ENCODE measurements at places on chromosomes 5 and 9. TPM values are rescaled to one million over a fixed set of nuclear protein-coding genes. Genes with fewer than 3 reads are reported as not detected.

DNA sequence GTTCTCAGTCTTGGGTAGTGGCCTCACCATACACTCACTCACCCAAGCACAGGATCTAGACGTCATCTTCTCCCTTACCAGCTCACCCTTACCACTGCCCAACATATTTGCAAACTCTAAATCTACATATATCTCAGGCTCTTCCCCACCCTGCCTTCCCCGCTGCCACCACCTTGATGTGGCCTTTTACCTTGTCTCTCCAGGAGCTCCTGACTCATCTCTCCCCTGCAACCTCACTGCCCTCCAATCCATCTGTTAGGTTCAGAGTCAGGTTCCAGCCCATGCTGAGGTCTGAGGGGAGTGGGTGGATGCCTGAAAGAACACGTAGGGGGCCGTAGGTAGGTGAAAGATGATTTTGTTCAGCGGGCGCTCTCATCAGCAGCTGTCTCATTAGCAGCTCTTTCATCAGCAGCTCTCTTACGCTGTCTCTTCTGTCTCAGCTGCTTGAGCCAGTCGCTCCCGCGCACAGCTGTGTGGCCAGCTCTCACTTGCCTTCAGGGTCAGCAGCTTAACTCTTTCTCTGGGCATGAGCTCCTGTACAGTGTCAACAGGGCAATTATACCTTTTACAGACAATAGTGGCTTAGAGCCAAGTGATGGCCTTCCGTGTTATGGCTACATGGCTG is 23.1 kb upstream of the CKMT2 start:
- no peak for DNase-seq

- peak; percentile 29 for DNase-seq
Measured at GRCh38 chr5:72377910-72378638, 57.9 kb downstream of the PTCD2 start.

GRCh38 chr5:119902593-119902992 is 273.2 kb downstream of the FAM170A start:
- DNase-seq = no peak

DNA sequence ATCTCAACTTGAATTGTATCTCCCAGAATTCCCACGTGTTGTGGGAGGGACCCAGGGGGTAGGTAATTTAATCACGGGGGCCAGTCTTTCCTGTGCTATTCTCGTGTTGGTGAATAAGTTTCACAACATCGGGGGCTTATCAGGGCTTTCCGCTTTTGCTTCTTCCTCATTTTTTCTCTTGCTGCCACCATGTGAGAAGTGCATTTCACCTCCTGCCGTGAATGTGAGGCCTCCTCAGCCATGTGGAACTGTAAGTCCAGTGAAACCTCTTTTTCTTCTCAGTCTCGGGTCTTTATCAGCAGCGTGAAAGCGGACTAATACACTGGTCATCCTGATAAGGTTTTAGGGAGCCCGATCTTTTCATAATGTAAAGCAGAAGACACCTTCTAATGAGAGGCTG is 687.0 kb upstream of the FTMT start:
- DNase-seq = no peak

- no peak for DNase-seq
Measured at GRCh38 chr5:40999966-41000365, 71.2 kb downstream of the MROH2B start.

The ELAVL2 gene
- total RNA-seq = 1.1 TPM

DNA sequence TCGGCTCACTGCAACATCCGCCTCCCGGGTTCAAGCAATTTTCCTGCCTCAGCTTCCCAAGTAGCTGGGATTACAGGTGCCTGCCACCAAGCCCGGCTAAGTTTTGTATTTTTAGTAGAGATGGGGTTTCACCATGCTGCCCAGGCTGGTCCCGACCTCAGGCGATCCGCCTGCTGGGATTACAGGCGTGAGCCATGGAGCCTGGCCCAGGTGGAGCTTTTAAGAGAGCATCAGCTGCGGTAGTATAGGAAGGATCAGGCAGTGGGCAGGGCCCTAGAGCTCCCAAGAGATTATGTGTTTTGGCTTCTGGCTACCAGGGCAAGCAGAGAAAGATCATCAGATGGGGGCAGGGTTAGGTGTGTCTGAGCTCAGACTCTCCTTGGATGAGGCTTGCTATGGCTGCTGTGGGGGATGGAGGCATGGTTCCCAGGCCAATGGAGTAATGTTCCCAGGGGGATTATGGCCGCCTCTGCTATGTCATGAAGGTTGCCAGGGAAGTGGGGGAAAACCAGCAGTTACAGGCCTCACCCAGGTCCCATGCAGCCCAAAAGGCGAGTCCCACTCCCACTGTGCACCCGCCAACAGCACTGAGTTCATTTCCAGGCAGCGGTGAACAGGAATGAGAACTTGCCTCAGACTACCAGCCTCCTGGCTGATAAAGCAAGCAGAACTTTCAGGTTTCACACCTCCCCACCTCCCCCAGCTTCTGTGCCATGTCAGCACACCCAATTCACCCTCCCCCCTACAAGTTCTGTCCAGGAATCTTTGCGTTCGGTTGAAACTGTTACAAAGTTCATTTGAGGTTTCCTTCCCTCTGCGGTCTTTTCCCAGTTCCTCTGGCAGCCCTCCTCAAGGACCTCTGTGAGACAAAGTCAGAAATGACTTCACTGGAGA is 507.6 kb downstream of the SPATA31D1 start:
- no peak for DNase-seq

DNA sequence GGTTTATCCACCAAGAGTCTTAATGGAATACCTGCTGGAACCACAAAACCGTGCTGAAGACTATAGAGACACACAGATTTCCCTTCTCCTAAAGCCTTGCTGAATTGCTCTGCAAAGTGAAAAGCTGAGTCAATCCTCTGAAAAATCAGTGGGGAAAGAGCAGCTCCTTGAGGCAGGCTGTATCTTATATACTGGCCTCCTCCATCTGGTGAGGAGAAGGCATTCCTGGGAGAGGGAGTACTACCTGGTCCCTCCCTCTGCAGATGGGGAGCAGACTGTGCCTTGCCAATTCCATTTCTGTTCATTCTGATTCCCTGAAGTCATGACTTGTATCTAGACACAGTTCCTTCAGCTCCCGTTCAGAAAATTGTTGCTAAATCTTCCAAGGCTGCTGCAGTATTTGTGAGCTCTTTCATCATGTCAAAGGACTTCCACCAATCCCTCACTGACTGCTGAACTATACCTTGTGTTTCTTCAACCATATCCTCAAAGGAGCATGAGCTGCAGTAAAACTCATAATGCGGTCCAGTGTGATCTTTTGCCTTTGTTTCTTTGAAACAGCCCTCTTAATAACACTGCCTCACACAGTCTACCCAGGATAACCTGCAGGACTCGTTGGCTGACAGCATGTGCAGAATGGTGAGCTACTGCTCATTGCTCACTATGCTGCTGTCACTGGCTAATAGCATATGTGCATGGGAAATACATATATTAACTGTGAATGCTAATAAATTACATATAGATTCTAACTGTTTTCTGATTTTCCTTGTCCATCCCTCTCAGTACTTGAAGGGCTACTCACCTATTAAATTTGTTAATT is 84.5 kb downstream of the FOXD1 start:
- DNase-seq = no peak

DNA sequence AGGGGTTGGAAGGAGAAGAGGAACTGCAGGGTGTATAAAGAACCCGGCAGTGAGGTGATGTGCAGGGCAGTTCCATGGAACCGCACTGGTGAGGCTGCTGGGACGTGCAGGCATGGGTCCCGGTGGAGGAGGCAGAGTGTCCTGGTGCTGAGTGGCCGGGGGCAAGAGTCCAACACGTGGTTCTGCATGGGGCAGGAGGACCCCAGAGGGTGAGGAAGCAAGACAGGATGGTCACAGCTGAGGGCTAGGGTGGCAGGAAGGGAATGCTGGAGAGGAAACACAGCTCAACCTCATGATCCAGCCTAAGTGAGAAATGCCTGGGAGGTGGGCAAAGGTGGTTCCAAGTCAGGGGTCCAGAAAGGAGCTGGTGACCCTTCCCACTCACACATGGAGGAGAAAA is 87.2 kb downstream of the S1PR3 start:
- DNase-seq = no peak

The C9orf40 gene
- total RNA-seq = 8.6 TPM

- DNase-seq = peak; percentile 28
Measured at GRCh38 chr9:71929223-71929622, 17.8 kb downstream of the C9orf85 start.

DNA sequence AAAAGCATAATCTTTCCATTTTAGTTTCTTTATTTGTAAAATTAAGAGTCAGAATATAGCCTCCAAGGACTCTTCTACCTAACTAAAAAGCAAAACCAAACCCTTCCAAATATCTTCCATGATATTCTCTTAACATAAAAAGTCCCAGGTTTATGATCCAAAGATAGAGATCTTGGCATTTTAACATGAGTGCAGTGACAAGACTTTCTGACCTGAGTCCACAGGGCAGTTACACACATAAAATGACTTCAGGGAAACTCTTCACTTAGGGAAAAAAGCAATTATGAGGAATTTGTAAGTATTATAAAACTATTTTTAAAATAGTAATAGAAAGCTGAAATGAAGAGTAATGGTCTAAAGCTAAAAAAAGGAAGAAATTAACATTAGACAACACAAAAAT is 772.6 kb upstream of the DMAC1 start:
- no peak for DNase-seq

- DNase-seq = peak; percentile 54
Measured at GRCh38 chr9:33737811-33738606, 57.4 kb upstream of the PRSS3 start.

DNA sequence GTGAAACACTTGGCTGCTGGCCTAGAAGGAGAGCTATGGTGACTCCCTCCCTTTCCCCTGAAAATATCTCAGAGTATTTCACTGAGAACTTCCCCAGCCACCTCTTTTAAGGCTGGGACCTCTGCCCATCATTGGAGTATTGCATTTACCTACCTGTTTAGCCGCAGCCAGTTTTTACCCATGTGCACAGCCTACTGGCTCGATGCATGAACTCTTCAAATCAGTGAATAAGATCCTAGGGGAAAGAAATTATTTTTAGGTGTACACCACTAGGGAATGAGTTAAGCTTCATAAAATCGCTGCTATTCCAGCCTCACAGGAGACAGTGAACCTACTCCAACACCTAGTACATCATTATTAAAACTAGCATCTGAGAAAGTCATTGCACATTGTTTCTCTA is 16.8 kb upstream of the FAM174A start:
- no peak for DNase-seq

DNA sequence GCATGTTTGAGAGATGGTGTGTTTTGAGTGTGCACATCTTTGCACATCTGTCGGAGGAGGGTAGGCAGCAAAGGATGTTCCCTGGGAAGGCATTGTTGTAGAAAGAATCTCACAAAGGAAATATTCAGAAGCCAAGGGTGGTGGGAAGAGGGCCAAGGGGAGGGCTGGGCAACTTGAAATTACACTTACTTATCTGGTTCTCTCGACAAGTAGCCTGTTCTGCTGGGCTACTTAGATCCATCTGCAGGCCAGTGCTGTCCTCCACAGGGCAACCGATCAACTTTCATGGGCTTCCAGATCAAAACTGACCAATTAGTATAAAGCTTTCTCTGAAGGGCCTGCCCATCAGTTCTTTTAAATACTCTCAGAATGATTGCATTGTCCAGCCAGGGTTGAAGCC is 495.2 kb downstream of the GADD45G start:
- no peak for DNase-seq

GRCh38 chr5:95237324-95237723 is 47.6 kb downstream of the MCTP1 start:
- DNase-seq = no peak

The TAF9 gene
- 136 TPM for total RNA-seq

DNA sequence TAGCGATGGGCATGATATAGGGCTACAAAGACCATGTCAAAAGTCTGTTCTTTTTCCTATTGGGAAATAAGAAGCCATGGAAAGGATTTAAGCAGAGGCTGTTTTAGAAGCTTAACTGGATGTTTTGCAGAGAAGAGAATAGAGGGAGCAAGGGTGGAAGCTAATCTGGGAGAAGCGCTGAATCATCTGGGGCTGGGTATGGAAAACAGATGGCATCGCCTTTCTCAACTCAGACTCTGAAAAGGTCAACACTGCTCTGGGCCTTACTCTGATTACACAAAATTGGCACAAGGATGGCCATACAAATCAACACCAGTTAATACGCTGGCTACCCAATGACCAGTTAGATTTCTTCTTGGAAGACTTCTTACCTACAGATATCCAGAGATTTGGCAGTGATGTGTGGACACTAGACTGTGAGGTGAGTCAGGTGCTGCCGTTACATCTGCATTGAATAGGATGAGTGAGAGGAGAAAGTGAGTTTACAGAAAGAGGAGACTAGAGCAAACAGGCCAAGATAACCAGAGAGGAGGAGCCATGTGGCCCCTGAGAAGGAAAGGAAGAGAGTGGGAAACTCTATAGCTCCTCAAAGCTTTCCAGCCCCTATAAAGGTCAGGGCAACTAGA is 6.2 kb upstream of the TCERG1 start:
- peak; percentile 39 for DNase-seq

- DNase-seq = no peak
Measured at GRCh38 chr5:67202828-67203227, 6.2 kb upstream of the CD180 start.

GRCh38 chr9:23774266-23774665 is 51.8 kb downstream of the ELAVL2 start:
- DNase-seq = peak; percentile 13

The ADAMTS12 gene
- 31.7 TPM for total RNA-seq

- DNase-seq = peak; percentile 97
Measured at GRCh38 chr5:67206929-67207328, 10.3 kb upstream of the CD180 start.

GRCh38 chr5:176540476-176540899 is 3.3 kb upstream of the RNF44 start:
- DNase-seq = no peak

DNA sequence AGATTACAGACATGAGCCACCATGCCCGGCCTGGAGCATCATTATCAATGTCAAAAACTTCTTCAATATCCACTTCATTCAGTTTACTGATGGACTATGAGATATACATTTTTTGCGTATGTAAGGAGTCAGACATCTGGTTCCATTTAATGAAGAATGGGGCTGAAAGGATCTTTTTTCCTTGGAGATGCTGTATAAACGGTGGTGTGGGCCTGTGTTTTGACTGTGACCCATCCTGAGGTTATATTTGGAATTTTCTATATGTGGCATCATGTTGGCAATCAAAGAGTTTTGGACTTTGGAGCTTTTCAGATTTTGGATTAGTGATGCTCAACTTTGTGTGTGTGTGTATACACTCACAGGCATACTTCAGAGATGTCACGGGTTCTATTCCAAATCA is 85.7 kb upstream of the FBXL17 start:
- no peak for DNase-seq

The TEX53 gene
- total RNA-seq = not detected

- DNase-seq = peak; percentile 85
Measured at GRCh38 chr9:98410185-98410697, 154.8 kb upstream of the TBC1D2 start.

The TAF11L12 gene
- total RNA-seq = not detected

GRCh38 chr5:152736906-152737305 is 331.8 kb upstream of the NMUR2 start:
- no peak for DNase-seq

GRCh38 chr5:76180814-76181805 is 97.9 kb downstream of the SV2C start:
- DNase-seq = no peak

The FAM221B gene
- not detected for total RNA-seq

- no peak for DNase-seq
Measured at GRCh38 chr5:179769271-179769670, 24.5 kb upstream of the LTC4S start.

- peak; percentile 72 for DNase-seq
Measured at GRCh38 chr5:174549254-174549653, 175.1 kb upstream of the MSX2 start.

The CDH6 gene
- total RNA-seq = 0.12 TPM

The IL4 gene
- total RNA-seq = not detected

Measured in RPMI7951 (cell line).